ENCODE measurements at places on chromosomes 1 and 21.

GRCh38 chr1:75630004-75630594 lies 19.2 kb upstream of the SLC44A5 start:
- no peak for DNase-seq

DNA sequence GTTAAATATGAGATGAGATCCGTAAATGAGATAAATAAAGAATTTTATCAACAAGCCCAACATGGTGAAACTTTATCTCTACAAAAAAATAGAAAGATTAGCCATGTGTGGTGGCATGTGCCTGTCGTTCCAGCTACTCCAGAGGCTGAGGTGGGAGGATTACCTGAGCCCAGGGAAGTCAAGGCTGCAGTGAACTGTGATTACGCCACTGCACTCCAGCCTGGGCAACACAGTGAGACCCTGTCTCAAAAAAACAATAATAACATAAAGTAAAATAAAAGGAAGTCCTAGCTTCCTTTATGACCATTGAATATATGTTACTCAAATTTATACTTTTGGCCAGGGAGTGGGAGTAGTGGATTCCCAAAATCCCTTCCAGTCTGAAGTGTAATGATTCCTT lies 48.7 kb upstream of the TEKT2 start:
- DNase-seq, result no peak

DNA sequence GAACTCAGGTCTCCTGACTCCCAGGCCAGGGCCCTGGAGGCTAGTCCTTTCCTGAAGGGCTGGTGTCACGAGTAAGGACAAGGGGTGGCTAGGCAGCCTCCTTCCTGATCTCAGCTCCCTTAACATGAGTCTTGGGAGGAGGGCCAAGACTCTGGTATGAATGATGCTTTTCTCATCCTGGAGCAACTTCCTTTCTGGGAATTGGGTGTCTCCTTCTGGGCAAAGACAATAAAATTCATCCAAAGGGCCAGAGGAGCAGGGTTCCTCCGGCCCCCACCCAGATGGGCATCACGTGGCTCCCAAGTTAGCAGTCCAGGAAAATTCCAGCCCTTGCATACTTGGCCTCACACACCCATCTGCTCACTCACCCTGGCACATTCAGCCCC lies at the start of gene FAM167B:
Gene FAM167B, plus strand, starts transcription at position 335 of the 386 bp plus-strand sequence. CDS start 200 bp downstream, outside the sequence.
- no peak for DNase-seq

DNA sequence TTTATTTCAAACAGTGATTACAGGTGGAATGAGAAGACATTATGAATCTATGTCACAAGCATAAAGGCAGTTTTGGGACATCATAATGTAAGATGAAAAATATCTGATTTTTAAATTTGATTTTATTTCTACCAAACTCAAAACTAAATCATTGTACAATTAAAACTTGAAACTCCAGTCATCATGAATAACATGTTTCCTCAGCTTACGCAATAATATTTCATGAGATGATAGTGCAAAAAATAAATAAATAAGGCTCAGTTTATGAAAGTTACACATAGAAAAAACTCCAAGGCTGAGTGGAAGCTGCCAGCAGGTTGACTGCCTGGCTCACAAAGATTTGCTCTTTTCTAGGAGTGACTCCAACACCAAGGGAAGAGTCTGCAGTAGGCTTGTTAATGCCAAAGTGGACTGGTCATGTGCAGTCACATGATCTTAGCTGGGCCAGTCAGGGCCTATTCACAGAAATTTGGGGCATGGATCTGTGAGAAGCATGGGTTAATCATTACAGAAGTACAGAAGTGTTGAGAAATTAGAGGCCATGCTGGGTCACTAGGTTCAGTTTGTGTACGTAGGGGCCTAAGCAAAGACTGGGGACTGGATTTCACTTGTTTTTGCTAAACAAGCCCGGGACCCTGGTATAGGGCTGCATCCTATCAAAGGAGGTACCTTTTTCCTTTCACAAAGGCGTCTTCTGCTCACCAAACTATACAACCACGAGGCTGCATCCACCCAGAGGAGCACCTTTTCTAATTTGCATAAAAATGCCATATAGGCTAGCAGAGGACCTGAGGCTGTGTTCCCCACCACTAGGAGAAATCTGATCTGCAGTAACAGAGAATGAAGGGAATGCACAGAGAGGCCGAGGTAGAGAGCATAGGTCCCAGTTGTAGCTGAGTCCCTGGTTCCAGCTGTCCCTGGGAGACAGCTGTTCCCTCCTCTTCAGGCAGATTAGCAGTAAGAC lies 4.9 kb upstream of the ABCA4 start:
- DNase-seq, result peak; percentile 70

DNA sequence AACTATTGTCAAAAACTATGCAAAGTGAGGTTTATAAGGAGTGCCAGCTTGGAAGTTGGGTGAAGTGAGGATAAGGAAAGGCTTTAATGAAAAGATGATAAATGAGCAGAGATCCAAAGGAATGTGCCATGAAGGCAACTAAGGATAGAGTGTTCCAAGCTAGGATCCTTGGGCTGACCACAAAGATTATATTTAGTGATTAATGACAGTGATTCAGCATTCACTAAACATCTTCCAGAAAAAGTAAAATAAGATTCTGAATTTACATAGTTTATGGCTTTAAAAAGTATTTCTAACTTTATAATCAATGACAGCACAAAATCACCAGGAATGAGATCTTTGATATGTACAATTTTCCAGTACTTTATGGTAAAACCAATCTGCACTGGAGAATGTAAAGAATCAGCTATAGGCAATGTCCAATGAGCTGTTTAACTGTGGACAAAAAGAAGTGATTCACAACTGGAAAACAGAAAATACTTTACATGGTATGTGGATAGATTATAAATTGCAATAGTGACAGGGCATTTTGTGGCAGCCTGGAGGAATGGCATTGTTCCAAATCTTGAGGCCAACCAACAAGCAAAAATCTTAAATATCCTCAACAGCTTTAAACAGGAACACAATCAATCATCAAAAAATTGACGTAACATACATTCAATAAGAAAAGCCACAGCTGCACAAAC lies 91.2 kb upstream of the KCTD3 start:
- DNase-seq, result no peak

GRCh38 chr1:27527223-27527889 lies 37.4 kb upstream of the WASF2 start:
- peak; percentile 90 for DNase-seq

GRCh38 chr1:21668951-21669257 lies 253 bp downstream of the RAP1GAP start:
- no peak for DNase-seq

DNA sequence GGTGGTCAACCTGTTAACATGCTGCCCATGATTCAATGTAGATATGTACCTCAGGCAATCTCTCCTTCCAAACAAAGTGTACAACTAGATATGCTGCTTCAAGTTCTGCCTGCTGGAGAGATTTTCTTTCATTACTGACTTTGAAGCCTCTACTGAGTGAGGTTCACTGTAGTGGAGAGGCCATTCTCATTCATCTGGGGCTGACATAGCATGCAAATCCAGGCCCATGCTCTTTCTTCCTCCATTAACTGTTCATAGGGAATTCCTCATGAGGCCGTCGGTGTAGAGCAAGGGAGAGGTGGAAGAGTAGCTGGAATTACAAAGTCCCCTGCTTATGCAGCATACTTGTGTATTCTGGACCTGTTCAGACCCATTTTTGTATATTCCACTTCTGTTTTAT lies 38.6 kb downstream of the VANGL2 start:
- peak; percentile 16 for DNase-seq

GRCh38 chr1:51342591-51343206 lies 12.3 kb upstream of the TTC39A start:
- DNase-seq, result no peak

GRCh38 chr1:45385302-45385701 lies 45.1 kb upstream of the MUTYH start:
- peak; percentile 67 for DNase-seq

- DNase-seq, result no peak
Measured at GRCh38 chr1:172978595-172978994, 72.1 kb downstream of the TNFSF18 start.

DNA sequence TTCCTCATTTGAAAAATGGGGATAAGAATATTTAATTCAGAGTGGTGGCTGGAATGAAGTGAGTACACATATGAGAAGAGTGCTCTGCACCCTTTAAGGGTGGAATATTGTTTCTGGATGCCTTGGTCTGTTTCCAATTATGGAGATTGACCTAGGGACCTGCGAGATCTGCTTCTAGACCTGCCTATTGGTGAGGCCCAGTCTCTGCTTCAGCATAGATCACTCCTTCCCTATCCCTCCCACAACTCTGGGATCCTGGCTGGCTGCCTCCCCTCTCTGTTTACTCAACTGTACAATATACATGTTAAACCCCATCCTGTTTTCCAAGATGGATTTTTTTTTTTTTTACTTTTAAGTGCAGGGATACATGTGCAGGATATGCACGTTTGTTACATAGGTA lies 6.4 kb upstream of the LDLRAD1 start:
- DNase-seq, result no peak

DNA sequence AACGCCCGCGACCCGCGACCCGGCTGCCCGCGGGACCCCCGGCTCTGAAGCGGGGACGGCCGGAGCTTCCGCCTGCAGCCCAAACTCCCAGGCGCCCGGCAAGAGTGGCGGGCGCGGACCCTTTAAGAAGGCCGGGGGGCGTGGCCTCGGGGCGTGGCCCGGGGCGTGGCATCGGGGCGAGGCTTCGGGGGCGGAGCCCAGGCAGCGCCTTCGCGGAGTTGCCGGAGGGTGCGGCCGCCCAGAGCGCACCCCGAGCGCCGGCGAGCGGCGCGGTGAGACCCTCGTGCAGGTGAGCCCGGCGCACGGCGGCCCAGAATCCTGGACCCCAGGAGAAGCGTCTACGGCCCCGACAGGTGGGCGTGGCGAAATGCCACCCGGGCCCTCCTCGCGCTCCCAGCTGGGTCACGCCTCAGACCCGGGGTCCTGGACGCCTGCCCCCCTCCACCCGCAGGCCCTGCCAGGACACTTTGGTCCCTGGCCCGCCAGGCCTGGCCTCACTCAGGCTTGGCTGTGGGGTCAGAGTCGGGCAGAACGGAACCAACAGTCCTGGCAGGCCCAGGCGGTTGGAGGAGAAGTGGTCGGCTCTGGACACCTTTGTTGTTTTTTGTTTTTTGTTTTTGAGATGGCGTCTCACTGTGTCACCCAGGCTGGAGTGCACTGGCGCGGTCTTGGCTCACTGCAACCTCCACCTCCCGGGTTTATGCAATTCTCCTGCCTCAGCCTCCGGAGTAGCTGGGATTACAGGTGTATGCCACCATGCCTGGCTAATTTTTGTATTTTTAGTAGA lies 14.4 kb downstream of the RNF223 start:
- DNase-seq, result peak; percentile 94

GRCh38 chr21:40284409-40284808 lies 417.2 kb downstream of the PCP4 start:
- no peak for DNase-seq

DNA sequence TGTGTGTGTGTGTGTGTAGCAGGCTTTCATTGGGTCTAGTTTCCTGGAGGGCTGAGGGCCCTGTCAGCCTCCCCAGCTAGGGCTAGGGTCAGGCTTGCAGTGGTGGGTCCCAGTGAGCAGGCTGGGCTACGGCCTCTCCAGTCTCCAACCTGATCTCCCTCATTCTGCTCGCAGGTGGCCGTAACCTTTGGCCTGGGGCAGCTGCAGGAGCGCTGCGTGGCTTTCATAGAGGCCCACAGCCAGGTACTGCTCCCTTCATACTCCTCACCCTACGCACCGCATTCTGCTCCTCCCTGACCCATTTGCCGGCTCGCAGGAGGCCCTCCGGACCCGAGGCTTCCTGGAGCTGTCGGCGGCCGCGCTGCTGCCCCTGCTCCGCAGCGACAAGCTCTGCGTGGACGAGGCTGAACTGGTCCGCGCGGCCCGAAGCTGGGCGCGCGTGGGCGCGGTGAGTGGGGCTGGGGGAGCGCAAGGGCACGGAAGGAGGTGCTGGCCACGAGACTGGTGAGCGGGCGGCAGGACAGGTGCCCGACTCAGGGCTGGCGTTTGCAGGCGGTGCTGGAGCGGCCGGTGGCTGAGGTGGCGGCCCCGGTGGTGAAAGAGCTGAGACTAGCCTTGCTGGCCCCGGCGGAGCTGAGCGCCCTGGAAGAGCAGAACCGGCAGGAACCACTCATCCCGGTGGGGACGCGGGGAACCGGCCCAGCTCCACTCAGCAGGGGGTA lies 4.7 kb downstream of the BTBD19 start:
- DNase-seq, result peak; percentile 57
